Amygdala (tissue), 56 donors: ENCODE measurements at places on chromosomes 11 and 22.

- DNase-seq, result no peak
Observed at GRCh38 chr11:61273178-61274078, 21.7 kb downstream of the VWCE start.

DNA sequence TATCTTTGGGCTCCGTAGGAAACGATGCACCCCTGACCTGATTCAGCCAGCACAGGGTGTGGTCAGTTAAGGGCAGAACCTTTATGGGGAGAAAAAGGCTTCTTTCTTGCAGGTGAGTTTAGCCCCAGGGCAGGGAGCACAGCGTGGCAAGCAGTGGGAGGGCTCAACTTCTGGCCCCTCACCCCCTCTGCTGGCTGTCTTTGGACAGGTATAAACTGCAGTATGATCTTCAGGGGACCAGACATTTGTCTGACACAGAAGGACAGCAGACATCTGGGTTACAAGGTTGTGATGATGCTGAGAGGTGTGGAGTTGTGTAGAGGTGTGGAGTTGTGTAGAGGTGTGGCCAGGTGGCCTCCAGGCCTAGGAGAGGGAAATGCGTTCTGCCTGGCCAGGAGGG is 324.0 kb upstream of the PLET1 start:
- no peak for DNase-seq

GRCh38 chr22:40408718-40409612 is 38.6 kb downstream of the SGSM3 start:
- no peak for DNase-seq

- DNase-seq, result no peak
Observed at GRCh38 chr11:126653040-126653439, 297.6 kb downstream of the ST3GAL4 start.

DNA sequence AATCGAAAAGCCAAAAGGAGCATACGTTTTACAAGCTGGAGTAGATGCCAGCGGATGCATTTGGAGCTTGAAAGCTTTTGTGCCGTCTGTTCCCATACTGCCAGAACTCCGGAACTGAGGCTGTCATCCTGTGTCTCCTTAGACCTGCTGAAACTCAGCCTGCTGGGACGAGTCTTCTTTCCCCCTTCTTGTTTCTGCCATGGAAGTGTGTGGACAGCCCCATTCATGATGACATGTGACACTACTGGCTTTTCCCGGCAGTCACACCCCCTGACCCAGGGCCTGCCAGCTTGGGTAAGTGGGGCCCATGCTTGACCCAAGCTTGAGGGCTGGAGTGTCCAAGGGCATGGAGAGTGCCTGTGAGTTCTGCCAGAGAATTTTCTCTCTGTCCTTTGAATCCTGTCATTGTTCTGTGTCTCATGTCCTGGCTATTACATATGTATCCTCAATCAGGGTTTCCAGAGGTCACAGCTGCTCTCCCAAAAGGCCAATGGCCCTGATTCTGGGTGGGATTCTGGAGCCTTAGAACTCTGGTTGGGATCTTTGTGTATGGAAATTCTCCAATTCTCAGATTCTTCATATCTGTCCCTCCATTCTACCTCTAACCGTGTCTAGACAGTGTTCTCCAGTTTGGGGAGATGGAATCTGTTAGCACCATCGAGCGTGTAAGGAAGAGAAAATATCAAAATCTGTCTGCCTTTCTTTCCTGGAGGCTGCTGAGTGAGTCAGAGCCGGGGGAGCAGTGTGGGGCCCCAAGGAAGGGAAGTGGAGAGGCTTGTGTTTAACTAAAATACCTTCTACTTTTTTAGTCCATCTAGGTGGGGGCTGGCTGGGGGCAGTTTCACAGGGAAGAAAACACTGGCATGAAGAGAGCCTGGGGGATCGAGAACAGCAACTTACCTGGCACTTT is 73.2 kb downstream of the KIAA1671 start:
- DNase-seq, result no peak

GRCh38 chr11:118232659-118233058 is 7.8 kb upstream of the JAML start:
- DNase-seq, result no peak

- no peak for DNase-seq
Observed at GRCh38 chr22:48923165-48923865, 904.4 kb downstream of the BRD1 start.

DNA sequence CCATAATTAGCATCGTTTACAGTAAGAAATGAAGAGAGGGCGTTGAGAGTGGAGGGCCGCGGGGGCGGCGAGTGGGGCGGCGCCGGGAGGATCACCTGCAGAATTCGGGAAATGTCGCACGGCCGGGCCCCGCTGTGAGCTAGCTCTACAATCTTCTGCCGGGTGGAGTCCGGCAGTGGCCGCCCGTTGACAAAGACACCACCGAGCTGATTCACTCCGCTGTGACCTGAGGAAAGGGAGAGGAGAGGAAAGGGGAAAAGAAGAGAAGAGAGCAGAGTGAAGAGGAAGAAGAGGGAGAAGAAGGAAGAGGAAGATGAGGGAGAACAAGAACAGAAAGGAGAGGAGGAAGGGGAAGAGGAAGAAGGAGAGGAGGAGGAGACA is 8.5 kb downstream of the PAX6 start:
- no peak for DNase-seq

GRCh38 chr11:44377914-44378321 is 68.0 kb upstream of the ALX4 start:
- DNase-seq, result no peak

DNA sequence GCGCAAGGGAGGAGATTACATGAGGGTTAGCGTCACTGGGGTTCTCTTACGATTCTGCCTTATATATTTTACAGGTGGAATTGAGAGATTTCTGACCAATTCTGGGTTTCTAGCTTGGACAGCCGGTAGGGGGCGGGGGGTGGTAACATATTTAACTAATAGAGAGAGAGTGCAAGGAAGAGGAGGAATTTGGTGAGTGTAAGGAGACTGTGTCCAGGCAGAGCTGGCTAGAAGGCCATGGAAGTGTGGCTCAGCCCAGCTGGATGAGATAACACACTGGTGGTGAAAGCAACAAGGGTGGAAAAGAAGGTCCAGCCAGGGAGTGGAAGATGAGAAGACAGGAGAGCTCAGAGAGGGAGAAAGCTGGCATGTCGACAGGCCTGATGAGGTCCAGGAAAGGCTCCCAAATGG is 56.5 kb downstream of the ST3GAL4 start:
- no peak for DNase-seq

DNA sequence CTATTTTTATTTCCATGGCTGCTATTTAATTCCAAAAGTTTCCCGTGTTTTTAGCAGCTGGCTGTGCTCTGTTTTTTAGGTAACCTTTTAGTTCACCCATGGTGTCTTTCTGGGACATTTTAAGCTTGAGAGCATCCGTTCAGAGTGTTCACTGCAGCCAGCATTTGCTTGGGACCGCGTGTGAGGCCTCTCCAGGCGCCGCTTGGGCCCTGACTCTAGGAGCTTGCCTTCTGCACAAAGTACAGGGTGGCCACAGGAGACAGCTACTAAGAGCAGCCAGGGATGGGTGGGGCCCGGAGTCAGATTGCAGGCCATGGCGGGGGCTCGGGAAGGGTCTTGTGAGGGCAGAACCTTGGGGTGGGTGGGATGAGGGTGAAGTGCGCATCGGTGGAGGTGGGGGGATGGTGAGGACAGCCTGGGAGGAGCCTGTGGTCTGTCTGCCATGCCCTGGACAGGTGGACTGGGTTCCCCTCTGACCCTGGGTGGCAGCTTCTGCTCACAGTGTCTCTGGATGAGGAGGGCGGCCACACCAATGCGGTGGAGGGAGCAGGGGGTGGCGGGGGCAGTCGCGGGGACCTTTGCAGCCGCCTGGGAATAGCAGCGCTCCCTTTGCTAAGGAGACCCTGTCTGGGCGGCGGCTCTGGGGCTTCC is 288.1 kb downstream of the TBC1D22A start:
- no peak for DNase-seq

DNA sequence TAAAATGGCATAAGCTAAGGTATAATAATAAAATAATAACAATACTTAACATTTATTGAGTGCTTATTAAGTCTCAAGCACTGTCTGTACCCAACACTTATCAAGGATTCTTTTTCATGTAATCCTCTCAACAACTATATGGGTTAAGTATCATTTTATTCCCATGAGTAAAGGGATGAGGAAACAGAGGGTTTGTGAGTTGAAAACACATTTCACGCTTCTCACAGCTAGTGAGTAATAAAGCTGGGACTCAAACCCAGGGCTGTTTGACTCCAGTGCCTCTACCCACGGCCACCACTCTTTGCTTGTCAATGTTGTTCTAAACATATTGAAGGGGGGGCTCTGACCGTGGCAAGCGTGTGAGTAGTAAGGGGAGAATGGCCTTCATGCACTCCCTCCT is 8.7 kb downstream of the CD3E start:
- DNase-seq, result no peak

GRCh38 chr11:86918496-86918895 is 36.7 kb downstream of the FZD4 start:
- no peak for DNase-seq

DNA sequence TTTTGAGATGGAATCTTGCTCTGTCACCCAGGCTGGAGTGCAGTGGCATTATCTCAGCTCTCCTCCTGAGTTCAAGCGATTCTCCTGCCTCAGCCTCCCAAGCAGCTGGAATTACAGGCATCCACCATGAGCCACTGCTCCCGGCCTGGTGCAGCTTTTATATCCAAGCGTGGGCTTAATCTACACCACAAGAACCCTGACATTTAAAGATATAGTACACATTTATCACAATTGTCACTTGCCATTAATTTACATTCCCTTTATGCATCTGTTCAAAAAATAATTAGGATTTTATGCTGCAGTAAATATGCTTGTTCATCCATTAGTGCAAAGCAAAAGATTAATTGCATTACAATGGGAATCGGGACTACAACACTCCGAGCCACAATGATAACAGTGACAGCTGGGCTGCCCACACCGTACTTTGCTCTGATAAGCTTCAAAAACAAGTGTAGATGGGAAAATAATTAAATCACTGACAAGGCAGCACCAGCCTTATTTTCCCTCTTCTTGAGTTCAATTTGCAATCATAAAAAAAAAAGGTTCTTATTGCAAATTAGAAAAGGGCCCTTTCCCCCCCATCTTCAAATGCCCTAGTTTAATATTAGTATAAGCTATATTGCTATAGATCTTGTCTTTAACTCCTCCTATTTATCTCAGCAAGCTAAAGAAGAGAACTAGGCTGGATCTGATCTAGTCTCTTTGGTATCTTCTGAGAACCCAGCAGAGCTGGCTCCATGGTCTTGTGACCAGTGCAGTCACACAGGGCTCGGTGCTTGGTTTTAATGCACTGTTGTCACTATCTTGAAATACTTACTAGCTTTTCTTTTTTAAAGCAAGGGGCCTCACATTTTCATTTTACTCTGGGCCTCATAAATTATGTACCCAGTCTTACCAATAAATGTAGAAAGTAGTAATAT is 206.2 kb upstream of the LRRC4C start:
- DNase-seq, result no peak

DNA sequence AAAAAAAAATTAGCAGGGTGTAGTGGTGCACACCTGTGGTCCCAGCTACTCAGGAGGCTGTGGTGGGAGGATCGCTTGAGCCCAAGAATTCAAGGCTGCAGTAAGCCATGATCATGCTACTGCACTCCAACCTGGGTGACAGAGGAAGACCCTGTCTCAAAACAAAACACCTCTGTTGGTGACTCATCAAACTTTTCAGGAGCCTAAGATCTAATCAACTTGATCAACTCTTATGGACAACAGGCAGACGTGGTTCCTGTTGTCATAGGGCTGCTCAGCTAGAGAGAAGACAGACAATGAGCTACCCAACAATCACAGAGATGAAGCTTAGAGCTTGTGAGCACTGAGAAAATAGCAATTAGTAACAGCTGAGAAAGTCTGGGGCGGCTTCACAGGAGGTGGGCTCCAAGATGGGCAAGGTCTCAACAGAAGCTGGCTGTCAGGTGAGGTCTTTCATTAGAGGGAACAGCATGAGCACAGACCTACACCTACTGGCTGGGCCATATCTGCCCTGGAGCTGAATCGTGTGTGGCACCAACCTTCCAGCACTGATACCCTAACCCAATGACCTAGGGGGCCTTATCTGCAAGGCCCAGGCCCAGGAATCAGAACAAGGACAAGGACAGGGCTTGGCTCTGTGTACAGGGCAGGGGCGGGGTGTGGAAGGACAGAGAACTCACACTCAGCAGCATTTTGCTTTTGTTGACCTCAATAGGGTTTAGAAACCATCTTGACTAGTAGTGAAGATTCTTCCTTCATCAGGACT is 7.2 kb upstream of the UCP3 start:
- no peak for DNase-seq

DNA sequence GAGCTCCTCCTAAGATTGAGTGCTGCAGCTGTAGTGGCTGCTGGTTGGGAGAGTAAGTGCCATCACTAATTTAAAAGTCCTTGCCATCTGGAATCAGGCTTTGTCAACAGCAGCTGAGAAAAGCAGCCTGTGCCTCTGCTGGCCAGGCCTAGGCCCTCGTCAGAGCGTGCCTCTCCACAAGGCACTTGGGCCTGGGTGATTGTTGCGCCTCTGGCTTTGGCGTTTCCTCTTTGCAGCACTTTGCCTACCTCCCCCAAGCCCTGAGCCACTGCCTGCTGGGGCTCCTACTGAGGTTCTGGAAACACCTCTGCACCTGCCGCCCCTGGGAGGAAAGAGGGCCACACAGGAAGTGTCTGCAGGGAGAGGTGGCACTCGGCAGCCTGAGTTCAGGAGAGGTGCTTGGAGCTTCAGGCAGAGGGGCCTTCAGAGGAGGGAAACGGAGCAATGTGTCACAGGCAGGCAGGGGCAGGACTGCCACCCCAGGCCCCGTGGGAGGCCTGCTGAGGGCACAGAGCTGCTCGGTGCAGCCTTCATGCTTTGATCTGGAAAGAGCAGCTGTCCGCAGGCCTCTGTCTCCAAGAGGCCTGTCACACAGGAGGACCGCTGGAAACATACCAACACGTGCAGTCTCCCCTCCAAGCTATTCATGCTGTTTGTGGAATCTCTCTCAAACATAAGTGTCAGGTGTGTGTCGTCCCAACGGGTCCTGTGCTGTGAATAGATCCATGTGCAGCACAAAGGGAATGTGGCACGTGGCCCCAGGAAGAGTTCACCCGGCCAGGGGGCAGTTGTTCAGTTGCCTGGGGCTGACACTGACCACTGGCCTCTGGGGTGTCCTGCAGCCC is 61.5 kb upstream of the EMID1 start:
- DNase-seq, result no peak

GRCh38 chr22:31075961-31076360 is 5.2 kb upstream of the SMTN start:
- no peak for DNase-seq

DNA sequence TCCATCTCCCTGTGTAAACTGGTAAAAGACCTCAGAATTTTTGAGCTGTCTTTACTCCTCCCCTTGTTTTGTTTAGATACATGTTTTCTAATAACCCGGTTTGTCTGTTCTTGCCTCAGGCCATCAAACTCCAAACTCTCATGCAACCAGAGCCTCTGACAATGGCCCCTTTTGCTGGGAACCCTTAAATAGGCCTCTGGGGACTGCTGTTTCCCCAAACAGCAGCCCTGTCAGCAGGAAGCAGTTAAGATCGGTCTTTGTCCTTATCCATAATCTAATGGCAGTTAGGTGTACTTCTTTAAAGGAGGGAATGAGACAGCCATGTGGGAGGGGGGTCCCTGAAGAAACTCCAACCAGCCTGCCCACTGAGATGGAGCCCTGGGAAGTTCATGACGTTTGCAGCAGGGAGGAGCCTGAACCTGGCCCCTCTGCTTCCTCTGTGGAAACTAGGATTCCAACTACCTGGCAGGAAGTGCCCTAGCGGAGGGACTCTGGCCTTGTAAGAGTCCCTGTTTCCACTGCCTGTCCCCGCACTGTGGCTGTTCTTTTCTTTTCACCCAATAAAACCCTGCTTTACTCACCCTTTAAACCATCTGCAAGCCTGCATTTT is 1354.4 kb downstream of the LRRC4C start:
- DNase-seq, result no peak

GRCh38 chr11:94948070-94948617 is 25.2 kb downstream of the CWC15 start:
- no peak for DNase-seq

GRCh38 chr11:133978794-133979193 is 22.0 kb upstream of the IGSF9B start:
- no peak for DNase-seq
